Right renal pelvis (tissue), 4 donors: ENCODE measurements at places on chromosomes 3 and 15. TPM values are rescaled to one million over a fixed set of nuclear protein-coding genes. Genes with fewer than 3 reads are reported as not detected.

The MINAR1 gene
- 1.2 TPM for polyA plus RNA-seq

DNA sequence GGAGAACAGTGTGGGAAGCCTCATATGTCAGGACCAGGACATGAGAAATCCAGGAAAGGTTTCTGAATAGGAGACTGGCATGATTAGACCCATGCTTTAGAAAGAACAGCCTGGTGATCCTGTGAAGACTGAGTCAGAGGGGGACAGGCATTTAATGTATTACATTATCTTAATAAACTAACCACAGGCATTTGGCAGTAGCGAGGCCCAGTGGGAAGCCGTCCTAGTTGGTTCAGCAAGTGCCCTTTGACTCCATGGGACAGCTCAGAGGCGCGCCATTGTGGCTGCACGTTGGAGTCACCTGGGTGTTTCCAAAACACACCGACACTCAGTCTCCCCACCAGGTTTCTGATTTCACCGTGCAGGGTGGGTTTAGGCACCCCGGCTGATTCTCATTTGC lies 90.5 kb upstream of the DGKG start:
- no peak for DNase-seq

DNA sequence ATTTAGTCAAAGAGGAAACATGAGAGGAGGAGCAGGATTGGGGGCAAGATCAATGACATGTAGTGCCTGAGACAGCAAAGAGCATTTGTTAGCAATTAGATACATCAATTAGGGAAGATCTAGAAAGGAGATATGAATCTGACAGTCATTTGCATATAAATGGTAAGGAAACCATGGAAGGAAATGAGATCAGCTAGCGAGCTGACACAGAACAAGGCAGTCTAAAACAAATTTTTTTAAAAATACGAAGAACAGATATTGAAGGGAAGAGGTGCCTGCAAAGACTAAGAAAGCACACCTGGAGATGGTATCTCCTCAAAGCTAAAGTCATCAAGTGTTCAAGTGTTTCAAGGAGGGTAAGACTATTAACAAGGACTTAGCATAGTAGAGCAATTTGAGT lies 4.6 kb downstream of the EPM2AIP1 start:
- no peak for DNase-seq

The AADAC gene
- polyA plus RNA-seq: 0.10 TPM

- no peak for DNase-seq
These were observed 1.9 kb downstream of the PLOD2 start for GRCh38 chr3:146159037-146159436.

DNA sequence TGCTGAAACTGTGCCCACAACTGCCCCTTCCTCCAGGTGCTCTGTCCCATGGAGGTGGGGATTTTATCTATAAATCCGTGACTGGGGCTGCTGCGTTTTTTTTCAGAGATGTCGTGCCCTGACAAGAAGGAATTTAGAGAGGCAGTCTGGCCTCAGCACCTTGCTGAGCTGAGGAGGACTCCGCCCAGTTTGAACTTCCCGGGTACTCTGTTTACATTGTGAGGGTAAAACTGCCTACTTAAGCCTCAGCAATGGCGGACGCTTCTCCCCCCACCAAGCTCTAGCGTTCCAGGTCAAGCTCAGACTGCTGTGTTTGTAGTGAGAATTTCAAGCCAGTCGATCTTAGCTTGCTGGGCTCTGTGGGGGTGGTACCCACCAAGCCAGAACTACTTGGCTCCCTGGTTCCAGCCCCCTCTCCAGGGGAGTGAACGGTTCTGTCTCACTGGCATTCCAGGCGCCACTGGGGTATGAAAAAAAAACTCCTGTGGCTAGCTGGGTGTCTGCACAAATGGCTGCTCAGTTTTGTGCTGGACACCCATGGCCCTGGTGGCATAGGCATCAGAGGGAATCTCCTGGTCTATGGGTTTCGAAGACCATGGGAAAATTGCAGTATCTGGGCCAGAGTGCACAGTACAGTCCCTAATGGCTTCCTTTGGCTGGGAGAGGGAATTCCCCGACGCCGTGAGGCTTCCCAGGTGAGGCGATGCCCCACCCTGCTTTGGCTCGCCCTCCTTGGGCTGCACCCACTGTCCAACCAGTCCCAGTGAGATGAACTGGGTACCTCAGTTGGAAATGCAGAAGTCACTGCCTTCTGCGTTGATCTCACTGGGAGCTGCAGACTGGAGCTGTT lies 68.5 kb upstream of the SGO1 start:
- no peak for DNase-seq

The TMEM207 gene
- 23.9 TPM for polyA plus RNA-seq

The SLC22A13 gene
- 1.6 TPM for polyA plus RNA-seq

The CLCN2 gene
- polyA plus RNA-seq: 10.2 TPM

DNA sequence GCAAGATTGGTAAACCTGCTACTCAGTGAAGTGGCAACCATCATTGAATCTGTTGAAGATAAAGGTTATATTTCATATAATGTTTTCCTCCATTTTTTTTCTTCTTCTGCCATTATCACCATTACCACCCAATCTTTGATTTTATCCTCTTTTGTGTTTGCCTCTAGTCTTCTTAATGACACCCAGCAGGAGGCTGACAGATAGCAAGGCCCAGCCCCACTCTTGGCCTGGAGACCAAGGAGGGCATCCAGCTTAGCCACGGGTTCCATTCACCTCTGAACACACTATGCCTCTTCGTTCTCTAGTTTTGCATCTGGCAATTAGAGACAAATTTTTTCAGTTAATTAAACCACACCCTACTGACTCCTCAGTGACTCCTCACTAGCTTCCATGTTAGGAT lies 129.7 kb downstream of the TPRG1 start:
- DNase-seq: no peak

DNA sequence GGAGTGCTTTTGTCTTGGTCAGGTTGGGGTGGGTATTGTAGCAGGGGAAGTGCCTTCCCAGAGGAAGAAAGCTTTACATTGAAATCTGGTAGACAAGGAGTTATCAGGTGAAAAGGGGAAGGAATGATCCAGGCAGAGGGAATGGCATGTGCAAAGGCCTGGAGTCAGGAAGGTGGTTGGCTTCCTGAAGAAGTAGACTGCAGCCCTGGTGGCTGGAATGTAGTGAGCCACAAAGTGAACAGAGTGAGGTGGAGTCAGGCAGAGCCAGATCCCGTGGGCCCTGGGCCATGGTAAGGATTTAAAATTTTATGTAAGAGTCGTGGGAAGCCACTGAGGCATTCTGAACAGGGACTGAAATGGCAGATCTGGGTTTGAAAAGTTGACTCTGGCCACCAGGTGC lies 58.3 kb downstream of the RAB11A start:
- no peak for DNase-seq

The TMEM266 gene
- 10.2 TPM for polyA plus RNA-seq

The UMPS gene
- polyA plus RNA-seq: 51.6 TPM

GRCh38 chr3:124797426-124797945 lies 67.2 kb downstream of the UMPS start:
- DNase-seq: no peak

The TLE3 gene
- 44.2 TPM for polyA plus RNA-seq

DNA sequence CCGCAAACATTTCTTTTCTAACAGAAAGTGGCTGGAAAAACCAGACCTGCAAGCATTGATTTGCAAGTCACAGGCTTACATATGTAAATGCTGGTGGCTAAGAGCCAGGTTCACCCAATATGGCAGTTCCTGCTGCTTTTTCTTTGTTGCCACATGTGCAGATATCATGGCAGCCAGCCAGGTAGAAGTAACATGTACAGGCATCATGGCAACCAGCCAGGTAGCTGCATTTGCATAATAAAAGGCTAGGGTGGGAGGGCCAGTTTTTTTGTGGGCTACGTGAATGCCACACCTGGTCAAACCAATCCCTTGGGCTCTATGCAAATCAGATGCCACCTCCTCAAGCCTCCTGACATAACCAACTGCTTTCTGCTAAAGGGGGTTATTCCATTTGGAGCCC lies 2.8 kb upstream of the SMCO1 start:
- DNase-seq: no peak

- DNase-seq: no peak
These were observed 121.9 kb downstream of the TMEM266 start for GRCh38 chr15:76181705-76182107.

DNA sequence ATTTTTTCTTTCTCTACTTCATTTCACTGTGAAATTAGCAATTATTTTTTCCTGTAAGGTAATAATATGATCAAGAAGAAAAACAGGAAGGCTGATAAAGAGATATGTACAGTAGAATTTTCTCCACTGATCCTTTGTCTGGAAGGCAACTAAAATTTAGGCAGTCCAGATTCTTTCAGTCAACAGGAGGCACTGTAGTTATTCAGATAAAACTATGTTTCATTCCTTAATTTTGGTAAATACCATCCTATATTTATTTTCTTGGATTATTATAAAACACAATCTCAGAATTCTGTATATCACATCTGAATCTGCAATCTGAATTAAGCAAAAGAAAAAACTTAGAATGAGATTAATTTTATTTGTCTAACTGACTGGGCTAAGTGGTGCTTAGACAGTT lies 343.2 kb downstream of the LSAMP start:
- DNase-seq: no peak

DNA sequence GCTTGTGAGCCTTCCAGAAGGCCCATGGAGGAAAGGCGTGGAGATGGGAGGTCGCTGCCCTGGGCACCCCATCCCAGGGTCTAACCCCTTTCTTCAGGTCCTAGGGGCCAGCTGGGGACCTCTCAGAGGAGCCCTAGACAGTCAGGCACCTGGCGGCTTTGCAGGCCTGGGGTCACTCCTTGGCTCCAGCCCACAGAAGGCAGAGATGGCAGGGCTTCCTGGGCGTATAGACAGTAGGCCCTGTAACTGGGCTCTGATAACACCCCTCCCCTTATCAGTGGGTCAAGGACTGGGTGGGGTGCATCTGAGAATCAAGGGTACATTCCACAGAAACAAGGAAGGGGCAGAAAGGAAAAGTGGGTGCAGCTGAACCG lies 16.7 kb downstream of the ZDHHC19 start:
- DNase-seq: no peak

DNA sequence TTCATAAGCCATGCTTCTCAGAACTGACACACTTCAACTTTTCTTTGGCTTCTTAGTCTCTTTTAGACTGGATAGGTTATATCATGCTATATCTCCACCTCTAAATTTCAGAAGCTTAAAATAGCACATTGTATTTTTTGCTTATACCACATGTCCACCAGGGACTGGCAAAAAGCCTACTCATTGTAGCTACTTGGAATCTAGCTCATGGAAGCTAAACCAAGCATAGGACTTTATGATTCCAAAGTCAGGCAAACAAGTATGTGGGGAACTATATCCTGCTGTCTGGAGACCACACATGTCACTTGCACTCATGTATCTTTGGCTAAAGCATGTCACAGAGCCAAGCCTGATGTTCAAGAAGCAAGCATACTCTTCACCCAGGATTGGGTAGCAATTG lies 245.0 kb upstream of the RASGRP1 start:
- DNase-seq: no peak

- DNase-seq: no peak
These were observed 17.3 kb upstream of the CDCP1 start for GRCh38 chr3:45163481-45163880.
